Naive B cell (primary cell): ENCODE measurements at places on chromosomes 12 and 14.

- peak; percentile 94 for DNase-seq
Observed at GRCh38 chr12:132828706-132829534, at the start of gene GOLGA3. Gene GOLGA3, minus strand, starts transcription at chr12:132828869. Its CDS starts 6,741 bp downstream, at chr12:132822128.

DNA sequence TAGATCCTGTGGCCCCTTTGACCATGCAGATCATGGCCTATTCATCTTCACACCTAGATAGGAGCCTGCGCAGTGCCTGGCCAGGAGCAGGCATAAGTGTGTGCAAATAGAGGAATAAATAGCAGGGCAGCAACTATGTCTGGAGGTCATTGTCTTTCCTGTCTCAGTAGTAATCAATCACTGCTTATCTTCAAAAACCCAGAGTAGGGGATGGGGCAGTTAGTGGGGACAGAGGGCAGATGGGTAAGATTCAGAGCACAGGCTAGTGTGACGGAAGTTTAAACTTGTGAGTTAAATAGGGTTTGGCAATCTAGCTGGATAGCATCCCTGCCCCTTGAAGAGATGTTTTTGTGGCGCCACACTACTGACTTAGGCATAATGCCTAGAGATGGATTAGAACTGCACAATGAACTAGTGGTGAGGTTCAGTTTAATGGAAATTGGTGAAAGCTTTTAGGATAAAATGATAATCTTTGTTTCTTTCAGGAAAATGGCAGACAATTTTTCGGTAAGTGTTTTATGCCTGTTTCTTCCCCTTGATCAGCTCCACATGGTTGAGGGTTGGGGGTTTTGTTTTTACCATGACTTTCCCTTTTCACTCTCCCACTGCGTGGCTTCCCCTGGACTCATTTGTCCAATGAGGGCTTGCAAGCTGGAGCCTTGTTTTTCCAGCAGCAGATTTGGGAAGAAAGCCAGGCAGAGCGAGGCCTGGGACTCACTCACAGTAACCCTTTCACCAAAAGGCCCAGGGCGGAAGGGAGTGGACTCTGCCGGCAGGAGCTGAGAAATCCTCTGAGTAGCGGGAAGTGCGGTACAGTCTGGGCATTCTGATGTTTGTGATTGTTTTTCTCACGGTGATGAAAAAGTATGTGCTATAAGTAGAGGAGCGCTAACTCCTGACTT is 8.1 kb downstream of the LGALS3 start:
- no peak for DNase-seq

GRCh38 chr14:99035268-99035667 is 236.7 kb downstream of the BCL11B start:
- no peak for DNase-seq

DNA sequence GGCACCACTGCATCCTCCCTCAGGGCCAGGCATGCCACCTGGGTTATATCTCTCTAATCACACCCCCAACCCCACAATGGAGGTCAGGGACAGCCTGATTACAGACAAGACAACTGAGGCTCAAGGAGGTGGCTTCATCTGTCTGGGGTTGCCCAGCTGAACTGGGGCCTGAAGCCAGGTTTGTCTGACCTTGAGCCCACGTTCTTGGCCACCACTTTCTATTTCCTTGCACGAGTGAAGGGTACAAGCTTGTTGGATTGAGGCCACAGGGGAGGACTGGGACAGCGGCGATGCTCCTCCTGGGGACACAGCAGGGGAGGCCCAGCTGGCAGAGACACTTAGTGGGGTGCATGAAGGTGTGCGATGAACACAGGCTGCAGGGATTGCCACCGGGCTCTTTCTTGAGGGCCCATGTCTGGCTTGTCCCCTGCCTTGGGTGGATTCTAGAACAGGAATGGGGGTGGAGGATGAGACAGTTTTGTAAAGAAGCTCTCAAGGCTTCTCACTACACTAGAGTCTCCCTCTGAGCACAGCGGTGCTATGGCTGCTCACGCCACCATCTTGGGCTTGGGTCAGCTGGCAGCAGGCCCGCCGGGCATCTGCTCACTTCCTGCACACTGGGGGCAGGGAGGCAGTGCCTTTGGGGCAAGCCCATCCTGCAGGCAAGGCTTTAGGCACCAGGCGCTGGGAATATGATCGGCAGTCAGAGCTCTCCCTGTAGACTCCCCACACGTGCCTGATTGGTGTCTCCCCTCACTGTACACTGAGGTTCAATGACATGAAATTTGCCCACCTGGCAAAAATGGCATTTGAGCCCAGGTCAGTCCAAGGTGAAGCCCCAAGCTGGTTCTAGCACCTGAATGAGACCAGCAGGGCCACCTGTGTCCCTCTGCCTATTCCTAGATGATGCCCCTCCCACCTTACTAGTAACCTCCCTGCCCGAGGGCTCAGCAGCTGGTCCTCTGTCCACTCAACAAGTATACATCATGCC is 16.0 kb downstream of the RITA1 start:
- no peak for DNase-seq

GRCh38 chr14:99525699-99526080 is 44.5 kb downstream of the CCNK start:
- no peak for DNase-seq

GRCh38 chr12:28027947-28028724 is 55.6 kb upstream of the PTHLH start:
- DNase-seq = no peak

- DNase-seq = no peak
Observed at GRCh38 chr12:25684070-25684469, 131.0 kb upstream of the LMNTD1 start.

- no peak for DNase-seq
Observed at GRCh38 chr14:36516719-36517241, 3.3 kb downstream of the NKX2-1 start.

DNA sequence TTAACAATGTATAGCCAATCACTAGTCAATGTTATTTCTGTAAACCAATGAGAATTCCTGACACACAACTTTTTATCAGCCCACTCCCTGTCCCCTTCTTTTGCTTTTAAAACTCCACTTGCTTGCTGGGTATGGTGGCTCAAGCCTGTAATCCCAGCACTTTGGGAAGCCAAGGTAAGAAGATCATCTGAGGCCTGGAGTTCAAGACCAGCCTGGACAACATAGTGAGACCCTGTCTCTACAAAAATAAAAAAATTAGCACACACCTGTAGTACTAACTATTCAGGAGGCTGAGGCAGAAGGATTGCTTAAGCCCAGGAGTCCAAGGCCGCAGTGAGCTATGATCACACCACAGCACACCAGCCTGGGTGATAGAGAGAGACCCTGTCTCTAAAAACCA is 87.8 kb downstream of the PAPLN start:
- DNase-seq = no peak

- DNase-seq = no peak
Observed at GRCh38 chr12:26269562-26270284, 74.3 kb downstream of the SSPN start.

GRCh38 chr12:68794653-68795251 is 13.2 kb upstream of the MDM2 start:
- DNase-seq = no peak

- no peak for DNase-seq
Observed at GRCh38 chr14:82328442-82328841, 794.8 kb upstream of the SEL1L start.

DNA sequence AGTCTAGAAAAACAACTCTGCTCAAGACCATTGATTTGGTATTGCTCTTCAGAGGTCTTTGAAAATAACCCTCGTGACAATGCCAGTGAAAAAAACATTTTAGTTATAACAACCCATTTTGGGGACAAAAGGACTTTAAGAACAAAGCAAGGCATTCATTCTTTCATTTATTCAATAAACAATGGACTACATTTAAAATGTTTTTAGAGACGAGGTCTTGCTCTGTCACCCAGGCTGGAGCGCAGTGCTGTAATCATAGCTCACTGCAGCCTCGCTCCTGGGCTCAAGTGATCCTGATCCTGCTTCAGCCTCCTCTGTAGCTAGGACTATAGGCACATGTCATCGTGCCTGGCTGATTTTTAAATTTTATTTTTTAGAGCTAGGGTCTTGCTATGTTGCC is 7.7 kb upstream of the KICS2 start:
- DNase-seq = no peak

DNA sequence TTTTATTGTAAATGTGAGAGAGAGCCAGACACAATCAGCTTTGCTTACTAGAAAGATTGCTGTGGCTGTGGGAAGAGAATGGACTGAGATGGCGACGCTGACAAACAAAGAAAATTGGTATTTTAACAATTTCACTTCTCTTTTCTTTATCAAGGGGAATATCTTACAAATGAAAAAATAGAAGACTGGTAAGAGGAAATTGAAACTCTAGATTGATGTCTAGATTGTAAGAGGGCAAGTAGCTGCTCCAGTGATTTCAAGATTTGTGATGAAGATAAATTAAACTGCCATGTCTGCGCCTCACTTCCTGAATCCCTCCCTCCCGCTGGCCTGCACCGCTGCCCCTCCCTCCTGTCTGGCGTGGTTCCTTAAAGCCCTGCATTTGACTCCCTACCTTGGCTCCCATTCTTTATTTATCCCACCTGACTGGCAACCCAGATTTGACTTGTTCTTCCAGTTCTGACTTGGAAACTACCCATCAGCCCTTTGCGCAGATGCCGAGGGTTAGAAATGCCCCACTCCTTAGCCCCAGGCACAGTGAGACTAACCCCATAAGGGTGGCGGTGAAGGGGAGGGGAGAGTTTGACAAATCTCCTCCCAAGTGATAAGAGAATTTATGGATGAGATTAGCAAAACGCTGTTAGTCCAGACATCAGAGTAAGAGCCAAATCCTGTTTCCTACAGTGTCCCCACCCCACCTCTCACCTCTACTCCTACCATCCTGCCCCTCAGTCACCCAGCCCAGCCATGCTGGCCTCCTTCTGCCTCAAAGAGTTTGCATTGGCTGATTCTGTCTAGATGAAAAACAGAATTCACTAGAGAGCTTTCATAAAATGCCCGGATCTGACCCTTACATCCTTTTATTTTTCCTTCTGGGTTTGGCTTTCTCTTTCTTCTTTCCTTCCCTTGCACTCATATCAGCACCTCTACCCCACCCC is 125.3 kb upstream of the ATF7IP start:
- peak; percentile 78 for DNase-seq

DNA sequence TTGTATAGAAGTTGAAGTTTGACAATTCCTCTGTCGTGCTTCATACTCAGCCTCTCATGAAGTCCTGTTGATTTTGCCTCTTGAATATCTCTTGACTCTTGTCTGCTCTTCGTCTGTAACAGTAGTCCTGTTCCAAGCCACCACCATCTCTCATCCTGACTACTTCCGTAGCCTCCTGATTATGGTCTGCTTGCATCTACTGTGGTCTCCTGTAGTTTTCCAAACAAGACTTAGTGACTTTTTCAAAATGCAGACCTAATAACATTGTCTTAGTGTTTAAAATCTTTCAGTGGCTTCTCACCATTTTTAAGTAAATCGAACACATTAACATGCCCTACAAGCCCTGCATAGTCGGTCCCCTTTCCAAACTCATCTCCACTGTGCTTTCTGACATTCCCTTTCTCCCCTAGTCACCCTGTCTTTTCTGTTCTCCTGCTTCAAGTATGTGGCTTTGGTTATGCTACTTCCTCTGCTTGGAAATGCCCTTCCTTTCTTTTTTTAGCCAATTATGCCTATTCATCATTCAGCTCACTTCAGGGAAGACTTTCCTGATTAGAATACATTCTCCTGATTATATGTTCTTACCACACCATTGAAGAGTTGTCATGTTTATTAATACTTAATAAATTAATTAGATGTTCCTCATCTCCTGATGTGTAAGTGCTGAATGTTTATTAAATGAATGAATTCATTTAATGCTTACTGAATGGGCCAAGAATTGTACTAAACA is 2.0 kb downstream of the SCYL2 start:
- DNase-seq = no peak

GRCh38 chr14:71815110-71815509 is 117.1 kb upstream of the RGS6 start:
- DNase-seq = no peak

DNA sequence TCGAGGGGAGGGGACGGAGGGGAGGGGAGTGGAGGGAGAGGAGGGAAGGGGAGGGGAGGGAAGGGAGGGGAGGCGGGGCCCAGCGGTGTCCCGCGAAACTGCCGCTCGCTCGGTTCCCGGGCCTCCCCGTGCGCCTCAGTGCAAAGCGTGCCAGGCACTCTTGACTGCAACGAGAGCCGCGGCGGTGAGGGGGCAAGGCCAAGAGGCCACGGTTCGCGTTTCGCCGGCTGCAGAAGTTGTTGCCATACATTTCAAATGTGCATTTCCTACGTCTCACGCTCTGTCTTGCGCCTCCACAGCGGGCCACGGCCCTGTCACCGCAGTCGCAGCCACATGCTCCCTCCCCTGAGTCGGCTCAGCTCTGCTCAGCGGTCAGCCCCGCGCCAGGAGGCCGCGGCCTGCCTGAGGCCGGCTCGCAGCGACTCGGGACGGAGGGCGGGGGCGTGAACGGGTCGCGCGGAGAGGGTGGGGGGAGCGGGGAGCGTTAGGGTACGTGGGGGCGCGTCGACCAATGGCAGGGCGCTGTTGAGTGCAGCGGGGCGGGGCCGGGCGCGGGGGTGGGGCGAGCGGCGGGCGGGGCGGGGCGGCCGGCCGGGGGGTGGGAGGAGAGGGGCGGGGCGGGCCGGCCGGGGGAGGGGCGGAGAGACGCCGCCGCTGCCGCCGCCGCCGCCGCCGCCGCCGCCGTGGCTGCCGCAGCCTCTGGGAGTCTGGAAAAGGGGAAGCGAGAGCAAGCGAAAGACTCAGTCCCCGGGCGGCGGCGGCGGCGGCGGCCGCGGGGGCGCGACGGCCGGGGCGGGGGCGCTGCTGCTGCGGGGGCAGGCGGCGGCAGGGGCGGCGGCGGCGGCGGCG is at the start of gene PPP2R5C:
PPP2R5C (plus strand) TSS at position 678 of the 849 bp plus-strand sequence. CDS start 185 bp downstream, outside the sequence.
- DNase-seq = peak; percentile 91

GRCh38 chr14:98984027-98984718 is 287.8 kb downstream of the BCL11B start:
- no peak for DNase-seq

DNA sequence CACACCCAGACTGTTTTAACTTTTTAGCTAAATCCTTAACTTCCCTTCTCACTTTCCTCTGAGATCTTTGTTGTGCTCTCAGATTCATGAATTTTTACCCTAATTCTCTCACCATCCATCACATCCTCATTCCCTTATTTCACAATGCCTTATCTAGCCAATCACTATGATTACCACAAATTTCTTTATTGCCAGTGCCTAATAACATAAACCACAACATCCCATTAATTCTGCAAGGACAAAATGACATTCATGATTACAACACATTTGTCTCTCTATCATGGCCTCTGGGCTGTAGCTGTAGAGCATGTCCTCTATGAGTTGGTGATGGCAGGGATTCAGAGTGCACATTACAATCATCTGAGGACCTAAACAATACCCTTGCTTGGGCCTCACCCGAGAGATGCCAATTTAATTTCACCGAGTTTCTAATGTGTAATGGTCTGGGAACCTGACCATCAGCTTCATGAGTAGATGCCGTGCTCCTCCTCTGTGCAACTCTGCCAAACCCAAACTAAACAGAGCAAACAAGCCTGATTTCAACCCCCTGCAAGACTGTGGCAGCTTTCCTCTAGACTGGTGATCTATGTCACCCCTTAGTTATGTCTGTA is 99.3 kb downstream of the SPTSSA start:
- no peak for DNase-seq

DNA sequence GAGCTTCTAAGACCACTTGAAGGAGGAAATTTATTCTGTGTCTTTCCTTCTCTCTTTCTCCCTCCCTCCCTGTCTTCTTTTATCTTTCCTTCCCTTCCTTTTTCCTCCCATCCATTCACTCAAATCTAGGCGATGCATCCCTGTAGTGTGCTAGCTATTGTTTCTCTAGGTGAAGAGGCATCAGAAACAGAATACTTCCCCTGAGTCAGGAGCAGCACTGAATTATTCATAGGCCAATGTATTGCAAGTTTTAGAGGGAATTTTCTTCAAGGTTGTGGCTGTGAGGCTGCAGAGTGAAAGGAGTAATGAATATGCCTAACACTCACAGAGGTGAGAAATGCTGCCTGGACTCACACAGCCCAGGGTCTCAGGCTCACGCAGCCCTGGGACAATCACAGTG is 23.2 kb downstream of the CCDC177 start:
- no peak for DNase-seq
